Mucosa of gallbladder (tissue), 1 donor: ENCODE measurements at places on chromosomes 2 and 18. TPM values are rescaled to one million over a fixed set of nuclear protein-coding genes. Genes with fewer than 3 reads are reported as not detected.

AGXT gene
- total RNA-seq, result 1.6 TPM

PHLPP1 gene
- 33.2 TPM for total RNA-seq

REG3G gene
- 0.66 TPM for total RNA-seq

DNA sequence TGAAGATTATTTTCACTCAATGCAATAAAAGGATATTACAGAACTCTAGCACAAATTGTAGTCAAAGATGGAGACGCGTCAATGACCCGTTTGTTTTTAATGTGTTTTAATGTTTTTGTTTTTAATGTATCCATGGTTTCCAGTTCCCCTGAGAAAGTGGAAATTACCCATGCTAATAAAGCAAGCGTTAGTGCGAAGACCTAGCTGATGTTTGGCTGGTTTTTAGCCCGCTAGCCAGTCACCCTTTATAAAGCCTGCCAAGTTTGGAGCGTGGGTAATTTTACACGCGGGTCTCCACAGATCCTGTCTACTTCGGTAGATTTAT, 430 bp upstream of the CHMP1B start:
- DNase-seq, result no peak

GRCh38 chr2:65722028-65722778, 289.8 kb upstream of the SPRED2 start:
- DNase-seq, result peak; percentile 34

DNA sequence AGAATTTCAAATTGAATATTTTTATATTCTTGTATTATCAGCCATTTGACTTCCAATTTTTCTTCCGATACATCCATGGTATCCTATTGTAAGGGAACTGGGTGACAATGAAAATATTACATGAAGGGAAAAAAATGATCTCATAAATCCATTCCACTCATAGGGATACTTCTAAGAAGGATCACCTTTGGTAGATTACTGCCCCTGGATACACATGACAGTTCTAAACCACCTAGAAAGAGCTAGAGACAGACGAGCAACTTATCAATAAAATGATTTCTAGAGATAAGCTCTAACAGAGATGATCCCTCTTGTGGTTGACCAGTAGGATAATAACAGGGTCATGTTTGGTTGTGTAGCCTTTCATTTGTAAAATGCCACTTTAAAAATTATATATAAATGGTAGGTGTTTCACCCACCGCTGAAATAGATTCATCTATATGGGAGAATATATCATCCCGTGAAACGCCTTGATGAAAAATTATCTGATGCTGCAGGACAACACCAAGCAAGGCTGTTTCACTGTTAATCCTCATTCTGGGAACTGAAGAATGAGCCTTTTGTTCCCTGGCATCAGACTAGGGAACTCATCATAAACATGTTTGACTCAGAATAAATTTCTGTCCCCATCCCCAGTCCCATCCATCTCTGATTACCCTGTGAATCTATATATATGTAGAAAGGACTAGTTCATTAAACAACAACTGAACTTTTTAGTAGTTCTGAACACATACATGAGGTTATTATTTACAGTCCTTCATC, 180.0 kb downstream of the TCF4 start:
- no peak for DNase-seq

DNA sequence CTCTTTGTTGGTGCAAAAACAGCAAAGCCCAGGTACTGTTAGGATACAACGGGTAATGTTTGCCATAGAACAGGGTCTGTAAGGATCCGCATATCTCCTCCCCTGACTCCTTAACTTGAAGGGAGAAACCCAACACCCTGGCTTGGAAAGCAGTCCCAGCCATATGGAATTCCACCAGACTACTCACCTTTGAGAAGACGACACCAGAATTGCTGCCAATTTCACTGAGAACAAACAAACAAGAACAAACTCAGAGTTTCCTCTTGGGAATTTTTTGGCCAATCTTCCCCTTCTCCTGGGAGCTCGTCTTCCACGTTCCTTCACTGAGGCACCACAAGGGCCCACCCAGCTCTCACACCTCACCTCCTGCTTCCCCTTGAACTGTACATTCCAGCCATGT, 29.2 kb downstream of the CAPN14 start:
- no peak for DNase-seq

DNA sequence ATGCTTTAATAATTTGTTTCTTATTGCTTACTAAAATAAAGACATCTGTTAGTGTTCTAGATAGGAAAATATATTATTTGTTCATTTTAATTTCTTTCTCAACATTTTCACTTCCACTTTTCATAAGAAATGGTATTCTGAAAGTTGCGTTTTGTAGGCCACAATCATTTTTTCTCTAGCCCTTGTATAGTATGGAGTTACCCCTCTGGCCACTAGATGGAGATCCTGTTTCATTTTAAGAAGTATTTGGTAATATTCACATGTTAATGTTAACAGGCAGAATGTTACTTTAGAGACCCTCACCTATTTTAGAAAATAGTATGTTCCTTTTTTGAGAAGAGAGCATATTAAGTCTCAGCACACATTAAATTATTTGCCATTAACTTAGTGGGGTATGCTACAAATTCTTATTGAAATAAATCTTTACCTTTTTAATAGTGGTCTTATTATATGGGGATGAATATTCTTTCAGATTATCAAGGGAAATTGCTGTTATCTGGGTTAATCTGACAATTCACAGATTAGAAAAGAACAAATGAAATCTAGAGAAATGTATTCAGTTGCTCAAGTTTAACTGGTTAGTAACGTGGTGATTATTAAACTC, 73.9 kb upstream of the TTC27 start:
- DNase-seq, result no peak

DNA sequence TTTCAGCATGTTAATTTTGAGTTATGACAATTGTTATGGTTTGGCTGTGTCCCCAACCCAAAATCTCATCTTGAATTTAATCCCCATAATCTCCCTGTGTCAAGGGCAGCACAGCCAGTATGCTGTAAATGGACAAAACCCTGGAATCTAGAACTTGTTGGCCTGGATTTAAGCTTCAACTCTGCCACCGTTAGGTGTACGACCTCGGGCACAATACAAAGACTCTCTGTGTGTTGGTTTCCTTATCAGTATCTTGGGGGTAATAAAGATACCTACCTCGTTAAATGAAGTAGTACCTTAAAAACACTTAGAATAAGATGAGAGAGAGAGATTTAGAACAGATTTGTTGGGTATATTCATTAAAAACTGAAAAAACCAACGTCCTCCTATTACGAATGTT, 106.5 kb downstream of the CDH19 start:
- no peak for DNase-seq
